ENCODE measurements at places on chromosomes 4 and X.

DNA sequence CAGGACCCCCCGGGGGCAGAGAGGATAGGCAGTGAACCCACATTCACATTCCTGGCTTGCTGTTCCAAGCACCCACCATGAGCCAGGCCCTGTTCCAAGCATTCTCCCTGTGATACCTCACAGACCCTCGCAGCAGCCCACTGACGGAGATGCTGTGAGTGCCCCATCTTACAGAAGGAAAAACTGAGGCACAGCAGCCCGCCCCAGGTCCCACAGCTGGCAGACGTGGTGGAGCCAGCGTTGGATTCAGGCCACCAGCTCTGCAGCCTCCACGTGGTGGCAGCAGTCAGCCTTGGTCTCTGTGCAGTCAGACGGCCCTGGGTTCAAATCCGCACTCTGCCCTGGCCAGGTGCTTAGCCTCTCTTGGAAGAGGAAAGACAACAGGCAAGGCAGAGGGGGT is 16.8 kb downstream of the MAN2B2 start:
- no peak overlapping the region for H3K27ac ChIP-seq
- H3K27me3 ChIP-seq: no peaks in the 10 kb centered on the region
- H3K4me1 ChIP-seq: peaks cover 16% of the 10 kb centered on the region
- H3K36me3 ChIP-seq: peaks cover 58% of the 10 kb centered on the region

- H3K27me3 ChIP-seq: no peaks in the 10 kb centered on the region
- no peaks in the 10 kb centered on the region for H3K36me3 ChIP-seq
- H3K4me3 ChIP-seq: no peak overlapping the region
- H3K27ac ChIP-seq: no peak overlapping the region
- H3K4me1 ChIP-seq: peaks cover 1% of the 10 kb centered on the region
- no peak for DNase-seq
These were observed 208.7 kb downstream of the CBLL2 start for GRCh38 chrX:22481436-22481835.

DNA sequence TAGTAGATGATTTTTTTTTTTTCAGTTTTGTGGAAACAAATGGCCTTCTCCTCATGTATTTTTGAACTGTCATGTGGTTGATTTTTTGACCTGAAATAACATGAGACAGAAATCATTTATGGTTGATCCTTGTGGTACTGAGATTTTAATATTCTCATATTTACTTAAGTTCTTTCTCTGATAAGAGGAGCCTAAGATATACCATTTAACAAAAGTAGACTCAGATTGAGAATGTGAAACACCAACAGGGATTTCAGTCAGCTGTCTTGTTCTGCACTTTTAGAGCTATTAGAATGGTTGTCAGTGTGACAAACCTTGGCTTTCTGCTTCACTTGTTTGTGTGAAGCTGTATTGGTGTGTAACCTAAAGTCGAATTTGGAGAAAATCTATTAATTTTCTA is 575.7 kb downstream of the SPOCK3 start:
- H3K4me1 ChIP-seq: no peaks in the 10 kb centered on the region
- H3K36me3 ChIP-seq: no peaks in the 10 kb centered on the region
- H3K4me3 ChIP-seq: no peak overlapping the region
- H3K27me3 ChIP-seq: no peaks in the 10 kb centered on the region
- no peak overlapping the region for H3K27ac ChIP-seq

DNA sequence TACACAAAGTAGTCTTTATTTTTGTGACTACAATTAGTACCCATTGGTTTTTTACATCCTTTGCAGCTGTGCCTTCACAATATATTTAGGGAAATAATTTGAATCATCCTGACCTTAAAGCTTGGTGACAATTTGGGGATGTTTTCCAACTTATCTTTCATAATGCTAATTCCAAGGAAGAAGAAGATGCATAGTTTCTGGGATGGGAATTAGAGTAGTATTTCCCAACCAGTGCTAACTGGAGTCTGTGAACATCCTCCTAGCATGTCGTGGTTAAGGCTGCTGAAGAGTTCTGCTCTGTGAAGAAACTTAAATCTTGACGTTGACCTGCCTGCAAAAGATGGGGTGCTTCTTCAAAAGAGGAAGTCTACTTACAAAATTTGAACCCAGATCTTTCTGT is 173.5 kb downstream of the ANK2 start:
- no peaks in the 10 kb centered on the region for H3K4me1 ChIP-seq
- no peaks in the 10 kb centered on the region for H3K36me3 ChIP-seq
- H3K27ac ChIP-seq: no peak overlapping the region

GRCh38 chr4:70177090-70177489 is 18.4 kb upstream of the ODAM start:
- H3K27me3 ChIP-seq: no peaks in the 10 kb centered on the region
- H3K36me3 ChIP-seq: no peaks in the 10 kb centered on the region
- no peaks in the 10 kb centered on the region for H3K4me1 ChIP-seq
- no peak overlapping the region for H3K27ac ChIP-seq

DNA sequence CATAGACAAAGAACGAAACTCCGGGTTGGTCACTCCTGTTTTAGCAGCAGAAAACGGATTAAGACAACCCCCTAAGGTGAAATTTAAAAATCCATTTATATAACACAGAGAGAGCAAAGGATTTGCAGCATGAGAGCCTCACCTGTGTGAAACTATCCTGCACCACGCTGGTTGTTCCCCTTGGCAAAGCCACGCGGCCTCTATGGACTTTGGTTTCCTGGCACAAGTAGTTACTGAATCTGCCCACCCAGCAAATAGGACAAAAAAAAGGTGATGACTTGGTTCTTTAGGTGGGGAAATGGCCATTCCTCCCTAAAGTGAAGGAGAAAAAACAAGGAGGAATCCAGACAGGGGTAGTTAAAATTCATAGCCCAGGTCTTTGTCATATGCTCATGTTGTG is 133.1 kb downstream of the PLS3 start:
- H3K27ac ChIP-seq: no peak overlapping the region
- H3K36me3 ChIP-seq: no peaks in the 10 kb centered on the region
- DNase-seq: no peak
- H3K4me3 ChIP-seq: no peak overlapping the region
- no peaks in the 10 kb centered on the region for H3K4me1 ChIP-seq
- no peaks in the 10 kb centered on the region for H3K27me3 ChIP-seq

DNA sequence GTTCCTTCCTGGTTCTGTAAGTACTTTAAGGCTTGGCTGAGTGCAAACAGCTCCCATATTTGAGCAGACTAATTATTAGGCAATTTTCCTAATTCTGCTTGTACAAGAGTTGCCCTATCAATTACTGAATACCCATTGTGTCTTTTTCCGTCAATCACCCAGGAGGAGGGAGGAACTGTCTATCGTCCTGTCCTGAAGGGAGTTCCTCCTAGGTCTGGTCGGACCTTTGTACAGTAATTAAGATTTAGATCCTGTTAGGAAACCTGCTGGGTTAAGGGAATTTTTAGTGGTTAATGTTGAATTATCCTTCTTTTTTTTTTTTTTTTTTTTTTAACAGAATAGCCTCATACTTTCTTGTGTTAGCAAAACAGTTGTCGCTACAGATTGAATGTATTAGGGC is 130.1 kb downstream of the KDM6A start:
- no peaks in the 10 kb centered on the region for H3K27me3 ChIP-seq
- H3K4me3 ChIP-seq: no peak overlapping the region
- no peak overlapping the region for H3K27ac ChIP-seq
- H3K36me3 ChIP-seq: peaks cover 13% of the 10 kb centered on the region
- DNase-seq: no peak

DNA sequence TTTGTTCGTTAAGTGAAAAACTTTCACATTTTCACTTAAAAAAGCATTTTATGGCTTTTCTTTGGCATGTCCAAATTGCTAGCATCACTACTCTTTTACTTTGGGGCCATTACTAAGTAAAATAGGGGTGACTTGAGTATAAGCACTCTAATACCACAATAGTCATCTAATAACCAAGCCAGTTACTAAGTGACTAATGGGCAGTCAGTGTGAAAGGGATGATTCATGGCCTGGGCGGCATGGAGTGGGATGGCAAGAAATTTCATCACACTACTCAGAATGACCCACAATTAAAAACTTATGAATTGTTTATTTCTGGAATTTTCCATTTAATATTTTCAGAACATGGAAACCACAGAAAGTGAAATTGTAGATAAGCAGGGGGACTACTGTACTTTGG is 60.9 kb downstream of the BMP15 start:
- no peaks in the 10 kb centered on the region for H3K27me3 ChIP-seq
- no peaks in the 10 kb centered on the region for H3K36me3 ChIP-seq
- no peak overlapping the region for H3K4me3 ChIP-seq

GRCh38 chr4:22485737-22486136 is 30.1 kb downstream of the ADGRA3 start:
- H3K4me3 ChIP-seq: no peak overlapping the region
- no peak overlapping the region for H3K27ac ChIP-seq
- DNase-seq: no peak
- no peaks in the 10 kb centered on the region for H3K27me3 ChIP-seq

GRCh38 chr4:10184041-10184440 is 67.4 kb upstream of the WDR1 start:
- peaks cover 7% of the 10 kb centered on the region for H3K4me1 ChIP-seq
- no peaks in the 10 kb centered on the region for H3K36me3 ChIP-seq
- H3K27me3 ChIP-seq: peaks cover 25% of the 10 kb centered on the region

DNA sequence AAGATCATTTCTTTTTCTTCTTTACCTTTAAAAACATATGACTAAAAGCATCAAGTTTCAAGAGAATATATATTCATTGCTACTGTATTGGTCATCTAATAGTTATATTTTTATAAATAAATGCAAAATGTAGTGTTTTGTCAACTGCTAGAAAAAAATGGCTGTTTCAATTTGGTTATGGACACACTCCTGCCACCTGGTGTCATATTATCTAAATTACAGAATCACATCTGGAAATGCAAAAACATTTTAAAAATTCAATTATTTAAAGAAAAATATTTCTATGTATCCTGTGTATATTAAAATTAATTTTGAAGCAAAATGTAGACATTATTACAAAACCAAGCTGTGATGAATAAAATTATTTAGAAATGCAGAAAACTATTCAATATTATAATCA is 329.4 kb upstream of the PCDH18 start:
- H3K27ac ChIP-seq: no peak overlapping the region
- H3K36me3 ChIP-seq: no peaks in the 10 kb centered on the region
- no peaks in the 10 kb centered on the region for H3K27me3 ChIP-seq

DNA sequence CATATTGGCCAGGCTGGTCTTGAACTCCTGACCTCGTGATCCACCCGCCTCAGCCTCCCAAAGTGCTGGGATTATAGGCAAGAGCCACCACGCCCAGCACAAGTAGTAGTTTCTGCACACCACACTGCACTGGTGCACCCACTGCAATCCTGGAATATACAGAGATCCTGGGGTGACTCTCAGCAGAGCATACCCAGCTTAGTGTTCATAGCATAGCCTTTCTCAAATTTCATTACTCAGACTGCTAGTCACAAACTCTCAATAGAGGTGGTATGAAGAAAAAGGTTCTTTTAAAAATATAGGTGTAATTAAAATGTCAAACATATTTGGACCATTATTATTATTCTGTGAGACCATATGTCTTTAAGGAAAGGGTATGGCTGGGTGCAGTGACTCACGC is 6.2 kb upstream of the ARHGAP10 start:
- peaks cover 8% of the 10 kb centered on the region for H3K27me3 ChIP-seq
- H3K4me3 ChIP-seq: no peak overlapping the region
- no peak for DNase-seq
- no peak overlapping the region for H3K27ac ChIP-seq
- H3K4me1 ChIP-seq: no peaks in the 10 kb centered on the region
- no peaks in the 10 kb centered on the region for H3K36me3 ChIP-seq

GRCh38 chr4:142222127-142222526 is 585.7 kb downstream of the IL15 start:
- no peaks in the 10 kb centered on the region for H3K36me3 ChIP-seq
- H3K27me3 ChIP-seq: no peaks in the 10 kb centered on the region
- H3K27ac ChIP-seq: no peak overlapping the region
- no peak for DNase-seq
- no peak overlapping the region for H3K4me3 ChIP-seq
- H3K4me1 ChIP-seq: no peaks in the 10 kb centered on the region

DNA sequence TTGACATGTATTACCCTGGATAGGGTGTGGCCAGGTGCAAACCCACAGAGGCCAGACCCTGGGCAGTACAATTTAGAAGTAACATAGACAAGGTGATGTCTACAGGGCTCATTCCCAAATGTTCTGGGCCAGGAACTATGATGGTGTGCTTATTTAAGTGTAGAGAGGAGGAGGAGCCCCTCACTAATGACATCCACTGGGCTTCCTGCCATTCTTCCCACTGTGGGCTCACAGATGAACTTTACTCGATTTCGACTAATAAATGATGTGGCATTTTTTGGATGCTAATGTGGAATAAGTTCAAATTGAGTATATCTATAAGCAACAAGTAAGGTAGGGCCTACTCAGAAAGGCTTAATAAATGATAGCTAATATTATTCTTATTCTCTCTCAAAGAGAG is 280.9 kb upstream of the BOD1L1 start:
- peaks cover 6% of the 10 kb centered on the region for H3K27me3 ChIP-seq
- DNase-seq: no peak
- H3K36me3 ChIP-seq: no peaks in the 10 kb centered on the region
- no peaks in the 10 kb centered on the region for H3K4me1 ChIP-seq
- H3K4me3 ChIP-seq: no peak overlapping the region

DNA sequence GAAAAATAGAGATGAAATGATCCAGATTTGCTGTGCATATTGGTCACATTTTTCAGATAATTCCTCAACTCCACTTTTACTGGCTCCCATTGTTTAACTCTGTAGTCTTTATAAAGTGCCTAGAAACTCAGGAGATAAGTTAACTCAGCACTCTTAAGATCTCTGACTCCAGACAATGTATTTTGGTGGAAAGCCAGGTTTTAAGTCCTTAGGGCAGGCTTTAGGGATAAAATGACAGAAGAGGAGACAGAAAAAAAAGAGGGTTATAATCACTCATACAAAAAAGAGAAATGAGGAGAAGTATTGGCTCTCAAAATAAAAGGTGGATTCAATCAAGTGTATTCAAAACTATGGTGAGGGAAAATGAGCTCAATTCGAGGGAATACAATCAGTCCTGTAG is 674.8 kb upstream of the INTU start:
- H3K27me3 ChIP-seq: no peaks in the 10 kb centered on the region
- H3K36me3 ChIP-seq: no peaks in the 10 kb centered on the region
- DNase-seq: no peak
- H3K4me1 ChIP-seq: no peaks in the 10 kb centered on the region
- no peak overlapping the region for H3K27ac ChIP-seq

- no peak overlapping the region for H3K27ac ChIP-seq
- H3K36me3 ChIP-seq: no peaks in the 10 kb centered on the region
- no peaks in the 10 kb centered on the region for H3K4me1 ChIP-seq
- no peak for DNase-seq
- no peak overlapping the region for H3K4me3 ChIP-seq
These were observed 3.1 kb upstream of the TDO2 start for GRCh38 chr4:155900381-155900780.

DNA sequence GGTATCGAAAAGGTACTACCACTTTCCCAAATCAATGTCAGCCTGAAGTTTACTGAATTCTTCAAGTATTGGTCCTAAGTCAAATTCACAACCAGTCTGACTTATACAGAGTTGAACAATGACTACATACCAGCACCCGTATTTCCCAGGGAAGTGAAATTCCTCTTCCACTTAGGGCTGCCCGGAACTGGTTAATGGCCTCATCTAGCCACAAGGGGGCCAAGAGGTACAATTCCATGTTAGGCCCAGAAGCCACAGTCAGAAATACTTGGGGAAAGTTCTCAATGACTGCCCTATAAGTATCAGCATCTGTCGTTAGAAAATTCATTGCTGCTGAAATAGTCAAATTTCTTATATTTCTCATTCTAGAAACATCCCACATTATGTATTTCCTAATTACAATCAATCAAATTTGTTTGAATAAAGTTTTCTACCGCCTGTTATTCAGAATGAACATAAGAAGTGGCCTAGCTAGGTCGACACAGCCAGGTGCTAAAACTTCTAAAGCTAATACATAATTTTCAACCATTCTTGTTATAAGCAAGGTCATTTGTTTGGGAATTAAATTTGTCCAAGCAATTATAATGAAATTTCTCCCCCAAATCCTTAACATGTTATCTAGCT is 5.6 kb upstream of the PCDH7 start:
- H3K27me3 ChIP-seq: peaks cover 31% of the 10 kb centered on the region
- no peak overlapping the region for H3K4me3 ChIP-seq
- H3K36me3 ChIP-seq: no peaks in the 10 kb centered on the region
- no peak overlapping the region for H3K27ac ChIP-seq
